Brain microvascular endothelial cell (primary cell): ENCODE measurements at places on chromosomes 7 and 10.

GRCh38 chr7:54563329-54563916, 21.2 kb downstream of the VSTM2A start:
- no peak for DNase-seq

- no peak for DNase-seq
These were observed 384.1 kb upstream of the CNTNAP2 start for GRCh38 chr7:145732521-145732920.

GRCh38 chr10:68125772-68126171, 16.5 kb downstream of the MYPN start:
- DNase-seq = no peak

DNA sequence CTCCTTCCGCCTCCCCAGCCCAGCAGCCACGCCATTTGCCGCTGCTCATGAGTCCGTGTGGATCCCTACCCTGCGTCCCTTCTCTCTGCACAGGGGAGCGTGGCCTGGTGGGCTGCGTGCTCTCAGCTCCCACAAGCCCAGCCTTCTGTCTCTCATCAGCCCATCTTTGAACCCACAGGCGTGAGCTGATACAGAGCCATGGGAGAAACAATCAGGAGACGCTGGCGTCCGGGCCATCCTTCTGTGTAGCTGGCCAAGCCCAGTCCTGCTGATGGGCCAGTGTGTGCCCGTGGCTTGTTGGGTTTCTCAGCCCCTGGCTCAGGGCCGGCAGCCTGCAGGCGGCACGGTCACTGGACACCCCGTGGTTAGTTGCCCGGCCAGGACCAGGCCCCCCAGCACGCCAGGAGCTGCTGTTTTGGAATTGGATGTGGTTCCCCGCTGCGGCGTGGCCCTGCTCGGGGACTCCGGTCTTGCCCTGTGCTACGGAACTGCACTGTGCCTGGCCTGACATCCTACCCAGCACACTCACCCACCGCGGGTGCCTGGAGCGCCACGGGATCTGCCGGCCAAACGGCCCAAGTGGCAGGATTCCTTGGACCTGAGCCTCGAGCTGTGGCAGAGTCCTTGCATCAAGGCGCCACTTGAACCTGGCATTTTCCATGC, 88.9 kb downstream of the ELFN1 start:
- no peak for DNase-seq
